Stimulated activated CD4-positive, alpha-beta T cell treated with anti-CD3 and anti-CD28 coated beads, Interleukin-12 subunit alpha, Interleukin-12 subunit beta, amount 100 ng/mL, for 4 hours (primary cell): ENCODE measurements at places on chromosomes 2 and 18.

DNA sequence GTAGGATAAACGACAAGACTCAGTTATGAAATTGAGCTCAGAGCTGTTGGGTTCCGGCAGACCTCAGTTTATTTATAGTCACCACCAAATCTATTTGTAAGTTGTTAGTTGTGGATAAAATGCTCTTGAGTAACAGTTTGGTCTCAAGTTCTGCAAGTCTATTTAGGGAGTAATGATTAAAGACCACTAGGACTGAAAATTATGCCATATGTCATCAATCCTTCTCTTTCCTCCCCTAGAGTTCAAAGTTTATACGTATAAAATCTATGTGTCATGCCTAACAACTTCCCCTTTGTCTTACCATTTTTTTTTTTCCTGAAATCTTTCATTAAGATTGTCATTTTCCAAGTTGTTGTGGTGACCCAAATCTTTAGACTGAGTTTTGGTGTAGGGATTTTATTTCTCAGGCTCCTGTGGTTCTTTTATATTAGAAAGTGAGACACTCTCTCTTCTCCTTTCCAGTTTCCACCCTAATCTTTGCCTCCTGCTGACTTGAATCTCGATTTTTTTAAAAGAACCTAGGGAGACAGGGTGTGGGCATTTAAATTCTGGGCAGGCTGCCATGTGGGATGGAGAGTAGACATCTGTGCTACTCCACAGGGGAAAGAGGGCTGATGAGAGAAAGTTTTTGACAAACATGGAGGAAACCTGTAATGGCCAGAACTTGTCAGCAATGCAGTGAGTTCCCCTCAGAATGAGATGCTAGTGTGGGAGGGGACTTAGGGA, 51.0 kb downstream of the LAMA3 start:
- DNase-seq, result no peak

DNA sequence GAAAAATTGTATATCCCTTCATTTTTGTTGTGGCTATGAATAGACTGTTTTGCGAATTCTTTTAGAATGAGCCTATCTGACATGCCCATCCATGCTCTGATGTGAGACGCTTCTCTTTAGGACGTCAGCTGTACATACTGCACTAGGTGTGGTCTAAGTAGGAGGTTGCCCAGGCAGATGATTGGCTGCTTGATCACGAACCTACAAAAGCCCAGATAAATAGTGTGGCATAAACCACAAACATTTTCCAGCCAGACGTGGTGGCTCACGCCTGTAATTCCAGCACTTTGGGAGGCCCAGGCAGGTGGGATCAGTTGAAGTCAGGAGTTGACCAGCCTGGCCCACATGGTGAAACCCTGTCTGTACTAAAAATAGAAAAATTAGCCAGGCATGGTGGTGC, 251.8 kb downstream of the AGAP1 start:
- DNase-seq, result no peak

- no peak for DNase-seq
Observed at GRCh38 chr2:215671691-215672090, 235.8 kb upstream of the FN1 start.

GRCh38 chr2:98455494-98455976, 10.9 kb downstream of the INPP4A start:
- DNase-seq, result no peak

GRCh38 chr2:143345887-143346787, 216.9 kb downstream of the ARHGAP15 start:
- DNase-seq, result no peak
